AG10803 (cell line): ENCODE measurements at places on chromosomes 2 and 18.

GRCh38 chr18:2417861-2418610, 153.3 kb downstream of the METTL4 start:
- no peak for DNase-seq

GRCh38 chr2:238939074-238939473, 91.2 kb downstream of the TWIST2 start:
- no peak for DNase-seq

GRCh38 chr18:3066341-3067110, 53.6 kb upstream of the LPIN2 start:
- no peak for DNase-seq

DNA sequence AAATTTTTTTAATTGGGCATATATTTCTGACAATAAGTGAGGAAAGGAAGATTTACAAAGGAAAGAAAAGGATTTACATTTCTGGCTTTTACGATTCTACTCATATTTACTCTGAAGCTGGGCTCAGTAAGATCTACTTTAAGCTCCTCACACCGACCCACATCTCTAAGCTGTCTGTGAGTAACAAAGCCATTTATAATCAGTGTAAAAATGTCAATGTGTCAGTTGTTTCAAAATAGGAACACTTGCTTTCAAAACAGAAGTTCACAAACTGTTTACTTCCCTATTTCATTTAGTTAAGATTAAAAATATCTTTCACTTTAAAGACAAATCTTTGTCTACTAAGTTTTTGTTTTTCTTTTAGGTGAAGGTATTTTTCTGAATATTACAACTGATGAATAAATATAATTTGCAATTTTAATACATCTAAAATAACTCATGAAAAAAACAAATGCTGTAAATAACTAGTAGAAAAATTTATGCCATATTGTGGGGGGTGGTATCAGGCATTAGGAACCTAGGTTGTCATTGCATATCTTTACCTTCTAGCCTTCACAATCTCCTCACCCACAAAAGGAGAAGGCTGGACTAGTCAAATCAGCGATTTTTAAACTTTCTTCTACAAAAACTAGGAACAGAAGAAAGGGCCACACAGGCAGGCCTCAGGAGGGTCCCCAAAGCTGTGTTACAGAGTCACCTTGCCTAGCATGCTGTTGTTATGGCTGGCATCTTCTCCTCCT, 64.5 kb downstream of the TMEM131 start:
- DNase-seq, result no peak

DNA sequence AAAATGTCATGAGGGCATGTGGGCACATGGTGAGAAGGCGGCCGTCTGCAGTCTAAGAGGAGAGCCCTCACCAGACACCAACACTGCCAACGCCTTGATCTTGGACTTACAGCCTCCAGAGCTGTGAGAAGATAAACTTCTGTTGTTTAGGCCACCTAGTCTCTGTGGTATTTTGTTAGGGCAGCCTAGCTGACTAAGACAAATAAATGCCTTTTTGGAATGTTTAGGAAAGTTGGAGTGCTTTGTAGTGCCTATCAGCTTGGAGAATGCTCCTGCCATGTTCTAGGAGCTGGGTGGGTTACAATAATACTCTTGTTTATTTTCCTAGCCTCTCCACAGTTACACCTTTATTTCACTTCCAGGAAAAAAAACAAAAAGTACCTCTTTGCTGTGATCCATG, 92.0 kb downstream of the SPP2 start:
- no peak for DNase-seq

- DNase-seq, result no peak
Observed at GRCh38 chr18:71136487-71136886, 847.6 kb downstream of the SOCS6 start.

- DNase-seq, result peak; percentile 7
Observed at GRCh38 chr2:214265991-214266489, 144.8 kb upstream of the VWC2L start.

GRCh38 chr18:48719974-48720654, 181.3 kb downstream of the CTIF start:
- no peak for DNase-seq

DNA sequence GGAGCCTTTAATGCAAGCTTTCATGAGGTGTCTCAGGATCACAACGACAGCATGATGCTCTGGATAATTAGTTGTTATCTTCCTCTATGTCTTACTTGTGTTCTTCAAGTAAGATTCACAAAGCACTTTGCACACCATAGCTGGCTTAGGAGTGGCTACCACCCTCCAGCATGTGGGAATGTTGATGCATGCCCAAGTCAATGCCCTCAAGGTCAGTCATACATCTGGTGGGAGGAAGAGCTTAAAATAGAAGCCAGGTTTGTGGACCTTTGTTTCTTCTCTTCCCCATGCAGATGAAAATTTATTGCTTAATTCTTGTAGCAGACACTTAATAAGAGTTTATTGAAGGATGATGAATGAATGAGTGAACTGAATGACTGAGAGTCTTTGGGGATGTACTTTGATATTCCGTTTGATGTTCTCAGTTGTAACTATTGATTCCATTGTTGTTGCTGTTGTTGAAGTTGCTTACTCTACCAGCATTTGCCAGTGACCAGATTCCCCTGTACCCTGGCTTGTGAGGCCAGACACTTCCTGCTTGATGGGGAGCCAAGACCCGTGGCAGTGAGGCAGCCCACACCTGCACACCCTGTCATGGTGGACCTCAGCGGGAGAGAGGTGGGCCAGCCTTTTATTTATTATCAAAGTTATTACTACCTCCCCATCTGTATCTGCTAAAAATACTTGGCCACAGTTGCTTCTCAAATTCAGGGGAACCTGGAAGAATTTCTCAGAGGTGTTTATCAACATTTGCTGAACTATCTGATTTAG, 137.8 kb downstream of the LAMA3 start:
- DNase-seq, result peak; percentile 33

DNA sequence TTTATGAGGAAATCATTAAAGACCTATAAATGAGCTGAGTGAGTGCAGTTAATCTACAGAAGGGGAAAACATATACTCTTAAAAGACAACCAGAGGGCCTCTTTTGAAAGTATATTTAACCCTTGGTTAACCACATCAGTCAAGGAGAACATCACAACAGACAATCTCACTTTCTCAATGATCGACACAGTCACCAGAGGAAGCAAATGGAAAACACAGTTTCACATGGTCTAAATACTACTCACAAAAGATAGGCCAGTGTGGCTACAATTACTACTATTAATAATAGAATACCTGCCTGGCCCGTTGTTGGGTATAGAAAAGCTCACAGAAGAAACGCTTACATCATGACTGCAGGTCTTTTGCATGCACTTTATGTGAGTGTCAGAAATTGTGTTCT, 426.2 kb downstream of the NCKAP5 start:
- no peak for DNase-seq

DNA sequence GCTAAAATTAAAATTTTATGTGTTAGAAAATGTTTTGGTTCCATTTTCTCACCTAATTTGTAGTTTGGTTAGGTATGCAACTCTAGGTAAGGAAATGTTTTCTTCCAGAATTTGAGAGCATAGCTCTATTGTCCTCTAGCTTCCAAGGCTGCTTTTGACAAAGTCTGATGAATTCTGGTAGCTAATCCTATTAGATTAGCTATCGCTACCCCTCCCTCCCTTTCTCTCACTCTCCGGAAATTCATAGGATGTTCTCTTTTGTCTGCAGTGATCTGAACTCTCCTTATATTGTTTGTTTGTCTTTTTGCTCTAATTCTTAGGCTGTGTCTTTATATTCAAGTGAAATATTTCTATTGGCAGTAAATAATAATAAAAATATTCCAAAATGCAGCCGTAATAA, 382.9 kb downstream of the DCC start:
- no peak for DNase-seq

GRCh38 chr2:113986762-113987290, 96.9 kb downstream of the ACTR3 start:
- DNase-seq, result no peak

DNA sequence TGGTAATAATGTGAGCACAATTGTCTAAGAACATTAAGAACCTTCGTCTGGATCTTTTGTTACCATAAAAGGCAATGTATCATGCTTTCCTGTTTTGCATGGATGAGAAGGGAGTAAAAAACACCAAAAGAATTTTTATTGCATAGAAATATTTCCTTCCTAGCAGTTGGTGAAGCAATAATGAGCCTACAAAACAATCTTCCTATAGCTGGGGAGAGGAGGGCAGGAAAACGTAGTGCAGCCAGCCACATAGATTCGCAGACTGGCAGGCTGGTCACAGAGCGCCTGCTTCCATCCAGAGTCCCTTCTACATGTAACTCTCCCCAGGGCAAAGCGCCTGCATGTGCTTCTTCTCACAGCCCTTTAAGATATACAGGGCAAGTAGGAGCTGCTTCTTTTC, 190.4 kb downstream of the BABAM2 start:
- DNase-seq, result peak; percentile 86

- no peak for DNase-seq
Observed at GRCh38 chr2:33478968-33479731, 2.7 kb downstream of the RASGRP3 start.

DNA sequence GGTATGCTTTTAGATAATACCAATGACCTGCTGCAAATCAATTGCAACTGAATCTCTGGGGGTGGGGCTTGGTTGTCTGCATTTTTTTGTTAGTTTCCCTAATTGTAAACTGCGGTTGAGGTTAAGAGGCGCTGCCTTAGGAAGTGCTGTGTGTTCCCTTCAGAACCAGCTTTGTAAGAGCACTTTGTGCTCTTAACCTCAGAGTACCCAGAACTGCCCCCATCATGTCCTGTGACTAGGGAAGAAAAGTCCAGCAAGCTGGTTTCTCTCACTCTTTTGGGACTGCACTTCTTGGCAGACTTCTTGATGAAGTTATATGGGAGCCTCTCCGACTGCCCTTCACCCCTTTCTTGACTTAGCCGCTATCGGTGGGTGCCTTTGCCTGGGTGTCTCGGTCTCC, 245.5 kb upstream of the CXCR4 start:
- DNase-seq, result no peak

- peak; percentile 23 for DNase-seq
Observed at GRCh38 chr2:133416736-133417135, 151.5 kb downstream of the NCKAP5 start.

GRCh38 chr2:133316557-133316956, 251.7 kb downstream of the NCKAP5 start:
- DNase-seq, result no peak

- no peak for DNase-seq
Observed at GRCh38 chr18:74456017-74456348, 1.1 kb downstream of the DIPK1C start.

DNA sequence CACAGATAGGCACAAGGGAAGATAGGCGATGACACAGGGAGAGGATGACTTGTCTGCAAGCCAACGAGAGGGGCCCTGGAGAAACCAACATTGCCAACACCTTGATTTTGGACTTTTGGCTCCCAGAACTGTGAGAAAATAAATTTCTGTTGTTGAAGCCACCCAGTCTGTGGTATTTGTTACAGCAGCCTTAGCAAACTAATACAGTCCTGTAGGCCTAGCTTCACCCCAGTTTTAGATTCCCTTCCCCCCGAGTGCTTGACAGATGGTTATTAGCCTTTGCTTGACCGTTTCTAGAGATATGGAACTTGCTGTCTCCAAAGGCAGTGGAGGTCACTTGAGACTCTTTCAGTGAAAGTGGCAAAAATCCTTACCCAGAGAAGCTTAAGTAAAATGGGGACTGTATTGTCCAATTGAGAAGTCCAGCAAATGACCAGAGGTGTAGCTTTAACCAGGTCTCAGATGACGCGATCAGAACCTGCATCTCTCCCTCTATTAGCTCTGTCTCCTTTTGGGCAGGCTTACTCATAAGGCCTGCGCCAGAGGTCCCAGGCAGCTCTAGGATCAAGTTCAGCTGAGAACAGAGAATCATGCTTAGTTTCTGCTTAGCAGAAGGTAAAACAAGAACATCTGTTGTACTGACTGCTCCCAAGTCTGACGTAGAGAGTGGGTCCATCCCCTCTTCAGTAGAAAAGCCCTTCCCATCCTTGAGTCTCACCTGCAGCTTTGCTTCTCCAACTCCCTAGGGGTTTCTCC, 50.4 kb downstream of the MFSD6 start:
- DNase-seq, result no peak

DNA sequence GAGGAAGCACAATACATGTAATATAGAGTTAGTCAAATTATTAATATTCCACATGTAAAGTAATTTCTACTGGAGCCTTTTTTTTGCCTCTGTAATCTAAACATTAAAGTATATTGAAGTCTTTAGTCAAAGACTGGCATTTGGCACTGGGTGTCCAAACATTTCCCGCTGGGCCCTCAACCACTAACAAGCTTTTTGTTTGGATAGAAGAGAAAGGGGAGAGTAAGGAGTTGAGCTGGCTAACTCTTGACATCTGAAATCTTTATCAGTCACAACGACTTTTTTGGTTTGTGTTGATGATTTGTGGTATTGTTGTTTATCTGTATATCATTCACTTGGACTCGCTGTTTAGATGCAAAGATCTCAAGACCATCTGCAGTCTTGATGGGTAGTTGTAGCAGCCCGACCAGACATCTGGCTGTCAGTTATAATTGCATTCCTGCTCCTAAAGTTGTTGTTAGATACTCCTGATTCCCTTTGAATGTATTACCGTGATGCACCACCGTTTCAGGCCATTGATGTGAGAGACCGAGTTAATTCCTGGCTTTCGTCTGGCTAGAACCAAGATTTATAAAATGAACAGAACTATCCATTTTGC, 379.6 kb downstream of the MTX2 start:
- no peak for DNase-seq

DNA sequence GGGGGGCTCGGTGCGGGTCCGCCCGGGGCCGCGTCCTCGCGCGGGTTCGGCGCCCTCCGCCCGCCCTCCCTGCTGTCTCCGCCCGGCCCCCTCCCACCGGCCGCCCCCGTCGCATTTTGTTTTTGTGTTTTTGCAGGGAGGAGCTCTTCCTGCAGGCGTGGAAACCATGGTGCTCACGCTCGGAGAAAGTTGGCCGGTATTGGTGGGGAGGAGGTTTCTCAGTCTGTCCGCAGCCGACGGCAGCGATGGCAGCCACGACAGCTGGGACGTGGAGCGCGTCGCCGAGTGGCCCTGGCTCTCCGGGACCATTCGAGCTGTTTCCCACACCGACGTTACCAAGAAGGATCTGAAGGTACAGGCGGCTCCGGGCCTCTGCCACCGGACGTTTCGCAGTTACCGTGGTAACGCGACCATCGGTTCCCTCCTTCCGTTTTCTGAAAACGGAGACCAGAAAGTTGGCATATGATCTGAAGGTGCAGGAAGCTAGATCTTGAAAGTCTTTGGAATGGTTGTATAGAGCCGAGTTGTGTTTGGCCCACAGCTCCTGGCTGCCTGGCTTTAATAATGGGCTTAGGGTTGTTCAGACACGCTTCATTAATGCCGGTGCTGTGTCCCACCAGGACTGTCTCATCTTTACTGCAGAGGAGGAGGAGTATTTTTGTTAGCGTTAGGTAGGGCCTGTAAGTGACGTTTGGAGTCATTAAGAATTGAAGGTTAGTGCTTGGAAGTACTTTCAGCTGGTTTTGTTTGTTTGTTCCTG, 891 bp downstream of the KDM3A start:
- DNase-seq, result peak; percentile 59

DNA sequence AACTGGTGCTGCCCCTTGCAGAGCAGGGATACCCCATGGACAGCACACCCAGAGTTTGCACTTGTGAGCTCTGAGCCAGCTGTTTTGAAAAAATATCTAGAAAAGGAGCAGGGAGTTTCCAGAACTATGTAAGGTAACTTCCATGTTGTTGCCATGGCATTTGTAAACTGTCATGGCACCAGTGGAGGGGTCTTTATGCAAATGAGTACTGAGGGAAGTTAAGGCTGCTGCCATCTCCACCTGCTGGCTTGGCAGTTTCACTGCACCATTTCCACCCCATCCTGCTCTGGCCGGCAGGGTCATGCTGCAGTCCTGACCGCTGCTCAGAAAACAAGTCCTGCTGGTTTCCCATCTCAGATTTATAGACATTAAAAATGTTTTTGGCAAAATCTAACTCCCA, 52.3 kb upstream of the SNTG2 start:
- DNase-seq, result no peak

- no peak for DNase-seq
Observed at GRCh38 chr18:62531078-62531477, 8.3 kb downstream of the ZCCHC2 start.
